Mammary epithelial cell (primary cell): ENCODE measurements at places on chromosomes 5 and 9. TPM values are rescaled to one million over a fixed set of nuclear protein-coding genes. Genes with fewer than 3 reads are reported as not detected.

The C6 gene
- not detected for total RNA-seq

The GALT gene
- total RNA-seq: 30.2 TPM

The GPR107 gene
- total RNA-seq: 37.7 and 41.4 TPM in 2 replicates

The KIF27 gene
- total RNA-seq: 5.1 and 5.6 TPM in 2 replicates

The GMCL2 gene
- not detected for total RNA-seq

The DELE1 gene
- total RNA-seq: 51.4 and 52.0 TPM in 2 replicates

The IGIP gene
- total RNA-seq: 4.5 TPM

DNA sequence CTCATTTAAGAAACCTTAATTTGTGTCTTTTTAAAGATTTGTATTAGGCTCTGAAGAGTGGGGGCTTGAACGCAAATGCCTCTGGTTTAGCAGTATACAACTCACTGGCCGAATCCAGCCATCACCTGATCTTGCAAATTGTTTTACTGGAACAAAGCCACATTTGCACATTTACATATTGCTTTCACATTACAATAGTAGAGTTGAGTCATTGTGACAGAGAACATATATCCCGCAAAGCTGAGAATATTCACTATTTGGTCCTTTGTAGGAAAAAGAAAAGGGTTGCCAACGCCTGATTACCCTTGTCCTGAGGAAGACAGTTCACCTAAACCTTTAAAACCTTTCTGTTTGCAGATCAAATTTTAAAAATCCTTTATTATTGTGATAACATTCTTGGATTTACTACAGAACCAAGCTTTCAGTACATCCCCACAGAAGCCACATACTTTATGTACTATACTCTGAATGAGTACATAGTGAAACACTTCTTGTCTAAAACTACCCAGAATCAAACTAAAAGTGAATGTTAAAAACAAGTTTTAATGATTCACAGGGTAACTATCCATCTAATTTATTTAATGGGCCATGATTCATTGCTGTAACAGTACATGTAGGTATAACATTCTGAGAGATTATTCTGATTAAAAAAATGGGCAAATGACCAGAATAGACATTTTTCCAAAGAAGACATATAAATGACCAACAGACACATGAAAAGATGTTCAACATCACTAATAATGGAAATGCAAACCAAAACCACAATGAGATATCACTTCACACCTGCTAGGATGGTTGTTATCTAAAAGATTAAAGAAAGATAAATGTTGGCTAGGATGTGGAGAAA, 161.0 kb downstream of the SLC25A46 start:
- DNase-seq: peak; percentile 65

DNA sequence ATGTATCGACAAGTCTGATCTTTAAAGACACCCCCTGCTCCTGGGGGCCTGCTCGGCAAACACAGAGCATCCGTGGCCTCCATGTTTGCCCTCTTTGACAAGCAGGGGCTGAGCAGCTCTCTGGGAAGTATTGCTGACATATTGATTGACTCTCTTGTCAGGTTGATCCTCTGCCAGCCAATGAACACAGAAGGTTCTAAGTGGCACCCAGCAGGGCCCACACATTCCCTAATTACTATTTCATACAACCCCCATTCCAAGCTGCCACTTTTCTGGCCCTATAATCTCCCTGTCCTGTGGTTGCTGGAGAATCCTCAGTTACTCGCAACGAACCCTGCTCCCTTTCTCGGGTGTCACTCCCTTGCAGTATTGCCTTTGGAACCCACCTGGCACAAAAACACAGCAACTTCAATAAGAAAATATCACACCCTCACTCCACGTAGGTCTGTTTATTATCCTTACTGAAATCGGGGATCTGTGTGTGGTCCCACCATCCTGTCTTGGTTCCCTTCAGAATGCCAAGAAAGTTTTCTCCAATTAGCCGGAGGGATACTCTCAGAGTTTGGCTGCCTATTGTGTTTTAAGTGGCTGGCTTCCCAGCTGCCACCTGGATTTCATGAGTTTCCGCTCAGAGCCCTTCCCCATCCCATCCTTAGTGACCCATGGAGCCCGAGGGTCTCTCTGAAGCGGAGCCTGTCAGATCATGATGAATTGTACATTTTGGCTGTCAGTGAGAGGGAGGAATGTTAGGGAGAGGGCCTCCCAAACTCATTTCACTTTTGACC, 249.0 kb upstream of the WWC1 start:
- DNase-seq: no peak

- no peak for DNase-seq
Observed at GRCh38 chr5:157303667-157304327, 37.9 kb downstream of the CYFIP2 start.

- DNase-seq: no peak
Observed at GRCh38 chr5:2901511-2901910, 150.0 kb upstream of the IRX2 start.

- DNase-seq: no peak
Observed at GRCh38 chr5:68919988-68920490, 173.8 kb upstream of the SLC30A5 start.

GRCh38 chr9:136728548-136729123, 14.1 kb downstream of the LCN10 start:
- peak; percentile 34 for DNase-seq

GRCh38 chr5:71887680-71888079, 168.6 kb downstream of the CARTPT start:
- peak; percentile 76 for DNase-seq

- DNase-seq: no peak
Observed at GRCh38 chr5:22835686-22836085, 17.5 kb downstream of the CDH12 start.

- DNase-seq: no peak
Observed at GRCh38 chr5:1698589-1699316, 100.9 kb downstream of the MRPL36 start.

- no peak for DNase-seq
Observed at GRCh38 chr5:175484322-175484721, 6.0 kb downstream of the SFXN1 start.

GRCh38 chr9:1442105-1442504, 391.9 kb downstream of the DMRT2 start:
- no peak for DNase-seq

- no peak for DNase-seq
Observed at GRCh38 chr5:129384736-129385135, 75.4 kb upstream of the ADAMTS19 start.

- no peak for DNase-seq
Observed at GRCh38 chr9:118761016-118761790, 608.0 kb downstream of the BRINP1 start.

DNA sequence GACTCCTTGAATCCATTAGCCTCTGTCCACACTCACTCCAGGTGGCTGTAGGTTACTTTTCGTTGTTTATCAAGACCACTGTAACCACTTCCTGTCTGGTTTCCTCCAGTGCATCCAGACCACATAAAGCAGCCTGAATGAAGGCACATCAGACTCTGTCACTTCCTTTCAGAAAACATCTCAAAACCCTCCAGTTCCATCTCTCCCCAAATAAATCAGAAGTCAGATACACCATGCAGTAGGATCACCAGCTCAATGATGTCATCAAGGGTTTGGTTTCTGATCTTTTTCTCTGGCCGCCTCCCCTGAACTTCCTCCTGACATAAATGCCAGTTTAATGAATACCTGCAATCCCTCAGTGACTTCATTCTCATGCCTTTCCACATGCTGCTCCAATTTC, 161.2 kb downstream of the ZNF462 start:
- peak; percentile 16 for DNase-seq
